ENCODE measurements at places on chromosomes 4 and X.

DNA sequence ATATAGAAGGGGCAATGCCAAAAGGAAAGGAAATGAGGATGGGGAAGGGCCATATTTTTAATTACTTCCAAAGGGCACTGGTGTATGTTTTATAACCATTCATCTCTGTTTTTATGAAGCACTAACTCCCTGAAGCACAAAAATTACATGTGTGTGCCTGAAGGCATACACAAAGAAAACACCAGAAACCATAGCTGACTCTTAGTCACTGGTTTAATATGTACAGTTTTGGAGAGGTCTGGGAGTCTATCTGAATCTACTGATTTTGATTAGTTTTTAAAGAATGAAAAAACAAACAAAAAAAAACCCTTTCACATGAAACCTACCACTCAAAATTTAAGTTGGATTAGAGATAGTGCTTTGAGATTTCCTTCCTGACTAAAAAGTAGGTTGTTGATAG is 438.7 kb downstream of the RPA4 start:
- no peak for DNase-seq

DNA sequence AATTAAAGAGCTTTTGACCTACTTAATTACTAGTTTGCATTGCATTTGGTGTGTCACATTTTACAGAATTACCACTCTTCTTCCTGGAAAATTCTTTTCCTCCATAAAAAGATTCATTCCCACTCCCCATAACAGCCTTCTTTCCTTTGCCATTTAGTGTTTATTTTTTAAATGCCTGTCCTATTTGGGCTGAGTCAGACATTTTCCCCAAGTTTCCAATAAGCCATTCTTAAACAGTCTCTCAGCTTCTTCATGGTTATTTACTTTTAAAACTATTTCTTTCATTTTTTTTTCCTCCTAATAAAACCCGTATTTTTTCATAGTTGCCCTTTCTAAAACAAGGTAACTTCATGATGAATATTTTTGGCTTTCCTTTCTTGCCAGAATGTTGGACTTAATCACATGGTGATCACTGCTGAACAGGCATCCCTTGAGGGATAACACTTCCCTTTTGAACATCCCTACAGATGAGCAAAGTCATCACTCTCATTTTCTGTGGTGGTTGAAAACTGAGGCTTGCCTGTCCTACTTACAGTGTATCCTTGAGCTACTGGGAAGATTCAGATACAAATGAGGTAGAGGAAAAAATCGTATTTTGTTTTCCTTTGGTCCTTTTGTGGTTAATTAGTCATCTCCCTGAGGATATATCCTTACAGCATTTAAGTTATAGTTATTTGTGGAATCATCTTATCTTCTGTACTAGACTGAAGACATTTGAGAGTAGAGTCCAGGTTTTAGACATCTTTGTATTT is 520.5 kb upstream of the NR3C2 start:
- DNase-seq = no peak

DNA sequence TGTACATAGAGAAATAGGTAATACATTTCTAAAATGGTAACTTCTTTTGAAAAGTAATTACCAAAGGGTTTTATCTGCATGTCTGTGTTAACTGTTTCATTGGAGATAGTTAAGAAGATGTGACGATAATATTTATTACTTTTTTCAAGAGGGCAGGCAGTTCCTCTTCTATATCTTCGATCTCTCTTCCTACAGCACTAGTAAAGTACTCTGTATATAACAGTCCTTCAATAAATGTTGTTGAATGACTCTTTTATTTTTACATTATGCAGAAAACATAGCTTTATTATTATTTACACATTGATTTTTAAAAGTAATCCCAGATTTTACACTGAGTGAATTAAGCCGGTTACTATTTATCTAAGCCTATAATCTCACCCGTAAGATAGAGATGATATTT is 51.8 kb downstream of the TMPRSS11E start:
- DNase-seq = no peak

DNA sequence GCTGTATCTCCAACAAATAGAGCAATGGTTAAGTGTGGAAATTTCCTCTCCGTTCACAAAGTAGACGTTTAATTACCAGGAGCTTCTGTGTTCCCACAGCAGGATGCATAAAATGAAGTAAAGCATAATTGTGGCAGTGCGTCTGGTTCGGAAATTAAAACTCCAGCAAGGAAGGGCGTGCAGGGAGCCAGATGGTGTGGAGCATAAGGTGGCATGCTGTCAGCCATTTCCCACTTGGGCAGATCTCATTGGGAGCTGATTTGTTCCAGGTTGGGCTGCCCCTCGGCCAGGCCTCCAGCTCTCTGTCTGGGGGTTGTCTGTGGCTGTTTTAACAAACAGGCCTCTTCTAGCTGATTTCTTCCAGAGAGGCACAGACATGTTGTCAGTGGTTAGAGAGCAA is 182.1 kb upstream of the CLNK start:
- no peak for DNase-seq

DNA sequence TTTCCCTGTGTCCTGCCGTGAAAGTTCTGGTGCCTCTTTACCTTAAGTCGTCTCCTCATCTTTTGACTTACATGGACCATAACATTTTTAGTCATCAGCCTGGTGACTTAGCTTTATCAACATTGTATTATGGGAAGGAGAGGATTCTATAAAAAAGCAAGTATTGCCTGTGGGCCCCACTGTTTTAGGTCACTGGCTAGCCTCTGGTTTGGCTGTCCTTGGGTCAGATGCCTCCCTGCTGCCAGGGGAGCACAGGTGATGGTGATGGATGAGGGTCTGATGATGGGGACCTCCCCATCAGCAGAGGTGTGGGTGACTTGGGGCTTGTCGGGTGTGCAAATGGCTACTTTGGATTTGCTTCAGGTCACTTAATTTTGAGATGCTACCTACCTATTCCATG is 51.8 kb downstream of the FAM193A start:
- DNase-seq = no peak

DNA sequence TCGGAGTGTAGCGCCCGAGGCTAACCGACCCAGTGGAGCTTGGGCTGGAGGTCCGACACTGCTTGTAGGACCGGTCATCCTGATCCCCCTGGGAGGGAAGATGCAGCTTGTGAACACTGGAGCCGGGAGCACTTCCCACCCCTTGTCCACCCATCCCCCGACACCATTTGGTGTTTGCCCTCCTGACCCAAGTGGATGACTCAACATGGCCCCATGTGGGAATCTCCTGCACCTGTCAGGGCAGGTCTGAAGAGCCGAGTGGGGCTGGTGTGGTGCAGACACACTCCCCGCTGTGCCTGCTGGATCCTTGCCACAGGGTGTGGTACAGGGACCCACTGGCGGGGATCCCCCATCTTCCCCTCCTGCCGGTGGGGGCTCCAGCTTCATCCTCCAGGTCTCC is 90.0 kb upstream of the AFAP1 start:
- no peak for DNase-seq

- DNase-seq = no peak
Measured at GRCh38 chrX:17531500-17531899, 156.5 kb downstream of the NHS start.

GRCh38 chr4:108094923-108095482 is 73.7 kb downstream of the LEF1 start:
- no peak for DNase-seq

DNA sequence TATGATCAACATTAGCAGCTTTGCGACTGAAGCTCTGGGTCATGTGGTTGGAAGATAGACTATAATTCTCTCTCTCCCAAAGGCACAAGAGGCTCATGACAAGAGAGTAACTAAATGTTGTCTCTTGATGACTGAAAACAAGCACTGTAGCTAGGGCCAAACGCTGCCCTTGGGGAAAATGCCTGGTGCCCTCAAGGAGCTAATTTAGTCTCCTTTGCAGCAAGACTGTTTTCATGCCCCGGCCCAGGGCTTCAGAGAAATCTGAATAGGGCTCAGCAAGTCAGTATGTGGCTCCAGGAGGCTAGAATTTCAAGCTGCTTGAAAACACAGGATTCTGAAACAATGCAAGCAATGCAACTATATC is 411.9 kb downstream of the GPAT3 start:
- no peak for DNase-seq

- DNase-seq = no peak
Measured at GRCh38 chrX:8988446-8988845, 45.5 kb downstream of the FAM9B start.

- no peak for DNase-seq
Measured at GRCh38 chr4:9999956-10000561, 21.2 kb downstream of the SLC2A9 start.

DNA sequence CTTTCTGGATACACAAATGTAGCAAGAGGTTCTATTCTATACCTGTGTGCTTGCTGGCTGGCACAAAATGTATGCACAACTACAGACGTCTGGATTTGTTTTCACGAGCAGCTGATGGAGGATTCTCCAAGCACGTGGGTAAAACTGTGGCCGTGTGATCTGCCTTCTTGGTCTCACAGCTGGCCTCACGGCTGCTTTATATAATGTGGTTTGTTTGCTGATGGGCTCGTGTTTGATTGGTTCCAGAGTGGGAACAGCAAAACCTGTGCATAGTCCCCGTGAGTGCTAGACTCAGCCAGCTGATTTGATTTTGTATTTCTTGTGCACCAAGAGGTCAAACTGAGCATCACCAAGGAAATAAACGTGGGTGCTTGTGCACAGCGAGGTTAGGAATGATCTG is 262.6 kb upstream of the RPS6KA3 start:
- peak; percentile 2 for DNase-seq

DNA sequence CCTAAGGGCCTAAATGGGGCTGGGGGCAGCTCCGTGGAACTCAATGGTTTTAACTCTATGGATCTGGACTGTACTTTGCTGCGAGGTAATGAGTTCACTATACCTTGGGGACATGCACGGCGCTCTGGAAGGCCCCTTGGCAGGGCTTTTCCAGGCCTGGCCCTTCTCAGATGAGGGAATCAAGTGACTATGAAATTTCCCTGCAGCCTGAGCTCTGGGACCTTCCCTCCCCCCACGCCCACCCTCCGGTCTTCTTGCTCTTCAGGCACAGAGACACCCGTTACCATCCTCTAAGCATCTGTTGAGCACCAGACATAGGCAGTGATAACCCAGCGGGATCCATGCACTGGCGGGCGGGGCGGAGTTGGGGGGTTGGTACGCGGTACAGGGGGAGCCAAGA is 109.2 kb downstream of the PSAPL1 start:
- DNase-seq = no peak

- DNase-seq = no peak
Measured at GRCh38 chrX:32937043-32937442, 274.3 kb downstream of the DMD start.

GRCh38 chr4:10267066-10267465 is 150.5 kb upstream of the WDR1 start:
- peak; percentile 17 for DNase-seq

All from DMS153 (cell line).